Naive thymus-derived CD8-positive, alpha-beta T cell (primary cell): ENCODE measurements at places on chromosomes 1 and 21. TPM values are rescaled to one million over a fixed set of nuclear protein-coding genes. Genes with fewer than 3 reads are reported as not detected.

- peak; percentile 59 for DNase-seq
These were observed 12.2 kb downstream of the CITED4 start for GRCh38 chr1:40849801-40850592.

GRCh38 chr1:55631509-55631908 is 416.3 kb upstream of the USP24 start:
- DNase-seq: no peak

GRCh38 chr1:65734979-65735378 is 57.7 kb upstream of the PDE4B start:
- DNase-seq: no peak

GRCh38 chr1:45216861-45217260 is 10.5 kb upstream of the ZSWIM5 start:
- DNase-seq: no peak

DNA sequence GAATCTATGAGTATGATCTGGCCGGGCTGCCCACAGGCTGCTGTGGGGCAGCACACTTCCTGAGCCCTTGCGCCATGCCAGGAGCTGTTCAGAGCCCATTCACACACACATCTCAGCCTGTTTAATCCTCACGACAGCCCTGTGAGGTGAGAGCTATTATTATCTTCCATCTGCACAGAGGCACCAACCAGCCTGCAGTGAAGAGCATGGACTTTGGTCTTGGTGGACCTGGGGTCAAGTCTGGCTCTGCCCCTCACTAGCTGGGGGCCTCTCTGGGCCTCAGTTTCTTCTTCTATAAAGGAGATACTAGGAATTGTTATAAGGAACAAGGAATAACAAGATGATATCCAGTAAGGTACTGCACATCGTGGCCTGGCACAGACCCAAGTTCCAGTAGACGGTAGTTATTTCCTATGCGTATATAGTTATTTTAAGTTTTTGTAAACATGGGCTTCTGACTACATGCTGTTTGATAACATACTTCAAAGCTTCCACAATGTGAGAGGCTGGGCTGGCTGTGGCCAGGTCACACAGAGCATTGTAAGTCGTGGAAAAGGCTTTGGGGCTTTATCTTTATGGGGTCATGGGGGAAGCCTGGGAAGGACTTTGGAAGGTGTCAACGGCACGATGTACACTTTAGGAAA is 3.4 kb upstream of the PADI2 start:
- no peak for DNase-seq

DNA sequence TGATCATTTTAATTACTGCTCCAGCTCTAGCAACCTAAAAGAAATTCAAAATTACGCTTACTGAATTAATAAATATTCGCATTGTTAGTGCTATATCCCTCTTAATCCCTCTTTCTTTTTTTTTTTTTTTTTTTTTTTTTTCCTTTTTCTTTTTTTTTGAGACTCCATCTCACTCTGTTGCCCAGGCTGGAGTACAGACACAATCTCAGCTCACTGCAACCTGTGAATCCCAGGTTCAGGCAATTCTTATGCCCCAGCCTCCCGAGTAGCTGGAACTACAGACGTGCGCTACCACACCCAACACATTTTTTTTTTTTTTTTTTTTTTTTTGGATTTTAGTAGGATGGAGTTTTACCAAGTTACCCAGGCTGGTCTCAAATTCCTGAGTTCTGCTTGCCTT is 157.1 kb downstream of the KCNT2 start:
- no peak for DNase-seq

DNASE2B gene
- polyA plus RNA-seq: not detected

CASQ1 gene
- not detected for polyA plus RNA-seq

POLR3C gene
- 40.7 TPM for polyA plus RNA-seq

IFI44 gene
- polyA plus RNA-seq: 6.9 TPM

CD2 gene
- polyA plus RNA-seq: 197 TPM
